Prostate gland (tissue), 2 donors: ENCODE measurements at places on chromosomes 3 and 15. TPM values are rescaled to one million over a fixed set of nuclear protein-coding genes. Genes with fewer than 3 reads are reported as not detected.

The MUC4 gene
- total RNA-seq, result 8.6 TPM

GRCh38 chr3:150583028-150583427 lies 20.1 kb upstream of the SELENOT start:
- no peaks in the 10 kb centered on the region for H3K36me3 ChIP-seq
- no peak overlapping the region for H3K4me3 ChIP-seq
- no peaks in the 10 kb centered on the region for H3K4me1 ChIP-seq
- no peak overlapping the region for H3K27ac ChIP-seq
- DNase-seq, result no peak
- no peaks in the 10 kb centered on the region for H3K27me3 ChIP-seq

The ACKR4 gene
- 0.09 TPM for total RNA-seq

- no peaks in the 10 kb centered on the region for H3K4me1 ChIP-seq
- H3K36me3 ChIP-seq, result no peaks in the 10 kb centered on the region
- no peak overlapping the region for H3K4me3 ChIP-seq
- no peak overlapping the region for H3K27ac ChIP-seq
- DNase-seq, result no peak
These were observed 339.9 kb downstream of the NR2F2 start for GRCh38 chr15:96670389-96670788.
